ENCODE measurements at places on chromosomes 1 and 21.

GRCh38 chr1:212217633-212218032 lies 67.6 kb upstream of the PPP2R5A start:
- no peak for DNase-seq

DNA sequence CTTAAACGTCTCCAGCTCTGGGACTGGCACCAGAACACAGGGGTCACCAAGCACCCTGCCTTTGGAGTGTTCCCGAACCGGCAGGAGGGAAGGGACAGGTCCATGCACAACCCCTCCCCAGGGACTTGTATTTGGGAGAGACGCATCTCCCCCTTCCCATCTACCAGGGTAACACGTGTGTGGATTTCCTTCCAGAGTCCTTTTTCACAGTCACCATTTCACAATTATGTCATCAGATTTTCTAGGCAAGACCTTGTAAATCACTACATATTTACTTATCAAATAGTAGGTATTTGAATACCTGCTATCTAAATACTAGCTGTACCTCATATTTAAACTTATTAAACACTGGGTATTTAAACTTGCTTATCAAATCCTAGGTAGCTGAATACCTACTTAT lies 57.4 kb upstream of the AJAP1 start:
- DNase-seq, result no peak

DNA sequence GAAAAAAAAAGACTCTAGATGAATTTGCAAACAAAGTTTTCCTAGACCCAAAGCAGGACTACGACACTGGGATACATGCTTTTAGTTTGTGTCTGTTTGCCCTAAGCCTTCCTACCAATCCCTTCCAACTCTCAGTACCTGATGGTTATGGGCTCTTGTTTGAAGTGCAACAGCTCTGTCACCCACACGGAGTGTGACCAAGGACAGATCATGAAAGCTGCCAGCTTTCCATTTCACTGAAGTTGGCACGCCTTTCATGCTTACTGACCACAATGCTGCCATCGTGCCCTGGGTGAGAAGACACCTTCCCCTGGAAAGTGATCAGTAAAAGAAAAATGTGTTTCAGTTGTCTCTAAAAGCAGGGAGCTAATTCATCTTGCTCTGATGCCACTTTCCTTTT lies 312.5 kb upstream of the PTBP2 start:
- no peak for DNase-seq

DNA sequence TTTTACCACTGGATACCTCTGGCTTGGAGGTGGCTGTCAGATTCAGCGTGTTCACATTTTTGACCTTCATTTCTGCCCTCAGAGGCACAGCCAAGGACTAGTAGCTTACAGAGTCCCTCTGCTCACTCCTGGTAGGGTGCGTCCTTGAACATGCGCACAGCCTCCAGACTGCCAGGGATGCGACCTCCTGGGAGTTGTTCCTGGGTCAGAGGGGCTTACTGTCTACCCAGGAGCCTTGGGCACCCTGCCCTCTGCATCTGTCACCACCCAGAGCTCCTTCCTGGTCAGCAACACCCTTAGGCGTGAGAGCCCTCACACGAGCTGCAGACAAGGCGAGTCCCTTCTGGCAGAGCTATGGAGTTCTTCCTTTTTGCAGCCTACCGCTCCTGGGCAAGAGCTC lies 1.7 kb downstream of the SLX9 start:
- no peak for DNase-seq

- no peak for DNase-seq
Measured at GRCh38 chr1:234476172-234476571, 2.8 kb downstream of the TARBP1 start.

- DNase-seq, result no peak
Measured at GRCh38 chr1:50735443-50735842, 224.6 kb downstream of the FAF1 start.

DNA sequence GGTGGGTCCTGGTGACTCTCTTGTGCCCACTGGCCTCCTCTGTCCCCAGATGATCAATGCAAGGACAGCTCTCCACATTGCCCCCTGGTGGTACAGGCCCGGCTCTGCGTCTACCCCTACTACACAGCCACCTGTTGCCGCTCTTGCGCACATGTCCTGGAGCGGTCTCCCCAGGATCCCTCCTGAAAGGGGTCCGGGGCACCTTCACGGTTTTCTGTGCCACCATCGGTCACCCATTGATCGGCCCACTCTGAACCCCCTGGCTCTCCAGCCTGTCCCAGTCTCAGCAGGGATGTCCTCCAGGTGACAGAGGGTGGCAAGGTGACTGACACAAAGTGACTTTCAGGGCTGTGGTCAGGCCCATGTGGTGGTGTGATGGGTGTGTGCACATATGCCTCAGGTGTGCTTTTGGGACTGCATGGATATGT lies 10.8 kb downstream of the ADAMTSL4 start:
- peak; percentile 63 for DNase-seq

DNA sequence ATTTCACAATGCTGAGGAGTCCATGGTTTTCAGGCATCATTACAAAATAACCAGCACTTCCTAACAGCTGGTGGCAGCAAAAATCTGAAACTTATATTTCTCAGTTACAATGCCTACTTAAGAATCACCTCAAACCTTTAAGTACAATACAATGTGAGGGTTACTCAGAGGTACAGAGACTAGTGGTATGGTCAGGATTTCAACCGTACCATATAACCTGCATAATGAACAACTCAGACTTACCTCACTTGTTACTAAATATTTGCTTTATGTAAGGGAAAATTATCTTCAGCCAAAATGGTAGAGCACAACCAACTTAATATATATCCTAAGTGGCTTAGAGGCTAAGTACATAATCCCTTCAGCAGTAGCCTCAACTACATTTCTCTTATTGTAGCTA lies 344.5 kb downstream of the SMYD3 start:
- DNase-seq, result no peak

- no peak for DNase-seq
Measured at GRCh38 chr1:18328803-18329202, 151.9 kb upstream of the KLHDC7A start.

GRCh38 chr1:201146626-201147390 lies 7.5 kb downstream of the TMEM9 start:
- no peak for DNase-seq

- no peak for DNase-seq
Measured at GRCh38 chr1:156226116-156226538, 13.3 kb downstream of the PMF1 start.

- no peak for DNase-seq
Measured at GRCh38 chr21:39675993-39676661, 63.4 kb downstream of the B3GALT5 start.

DNA sequence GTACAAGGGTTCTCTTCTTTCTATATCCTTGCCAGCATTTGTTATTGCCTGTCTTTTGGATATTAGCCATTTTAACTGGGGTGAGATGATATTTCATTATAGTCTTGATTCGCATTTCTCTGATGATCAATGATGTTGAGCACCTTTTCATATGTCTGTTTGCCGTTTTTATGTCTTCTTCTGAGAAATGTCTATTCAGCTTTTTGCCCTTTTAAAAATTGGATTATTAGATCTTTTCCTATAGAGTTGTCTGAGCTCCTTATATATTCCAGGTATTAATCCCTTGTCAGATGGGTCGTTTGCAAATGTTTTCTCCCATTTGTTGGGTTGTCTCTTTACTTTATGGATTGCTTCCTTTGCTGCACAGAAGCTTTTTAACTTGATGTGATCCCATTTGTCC lies 19.4 kb upstream of the MRPS14 start:
- DNase-seq, result no peak

- no peak for DNase-seq
Measured at GRCh38 chr1:153202006-153202405, 1.2 kb upstream of the LELP1 start.

DNA sequence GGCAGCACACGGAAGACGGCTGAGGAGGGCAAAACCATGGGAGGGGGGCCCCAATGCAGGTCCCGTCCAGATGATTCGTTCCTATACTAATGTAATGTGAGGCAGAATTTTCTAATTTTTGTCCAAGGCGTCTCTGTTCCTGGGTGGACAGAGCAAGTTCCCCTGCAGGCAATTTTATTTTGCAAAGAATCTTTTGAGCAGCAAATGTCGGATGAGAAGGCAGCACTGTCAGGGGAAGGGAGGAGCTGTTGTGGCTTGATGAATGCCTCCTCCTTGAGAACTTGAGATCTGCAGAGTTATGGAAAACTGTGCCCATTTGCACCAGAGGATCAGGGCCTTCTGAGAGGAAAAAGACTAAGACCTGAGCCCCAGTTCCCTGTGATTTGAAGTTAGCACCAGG lies 17.3 kb downstream of the SLC1A7 start:
- DNase-seq, result no peak

GRCh38 chr1:165564561-165564960 lies 20.8 kb downstream of the LRRC52 start:
- DNase-seq, result no peak

- DNase-seq, result peak; percentile 40
Measured at GRCh38 chr1:52842643-52843310, at the start of gene ZYG11A. ZYG11A (plus strand) TSS chr1:52842760; CDS start chr1:52842884, 124 bp downstream.

DNA sequence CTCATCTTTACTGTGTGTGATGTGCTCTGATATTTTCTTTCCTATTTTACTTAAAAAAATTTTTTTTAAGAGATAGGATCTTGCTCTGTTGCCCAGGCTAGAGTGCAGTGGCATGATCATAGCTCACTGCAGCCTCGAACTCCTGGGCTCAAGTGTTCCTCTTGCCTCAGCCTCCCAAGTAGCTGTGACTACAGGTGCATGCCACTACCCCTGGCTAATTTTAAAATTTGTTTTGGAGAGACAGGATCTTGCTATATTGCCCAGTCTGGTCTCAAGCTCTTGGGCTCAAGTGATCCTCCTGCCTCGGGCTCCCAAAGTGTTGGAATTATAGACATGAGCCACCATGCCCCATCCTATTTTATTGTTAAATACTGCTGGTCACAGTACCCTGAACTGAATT lies 67.4 kb downstream of the FOXD2 start:
- DNase-seq, result no peak

DNA sequence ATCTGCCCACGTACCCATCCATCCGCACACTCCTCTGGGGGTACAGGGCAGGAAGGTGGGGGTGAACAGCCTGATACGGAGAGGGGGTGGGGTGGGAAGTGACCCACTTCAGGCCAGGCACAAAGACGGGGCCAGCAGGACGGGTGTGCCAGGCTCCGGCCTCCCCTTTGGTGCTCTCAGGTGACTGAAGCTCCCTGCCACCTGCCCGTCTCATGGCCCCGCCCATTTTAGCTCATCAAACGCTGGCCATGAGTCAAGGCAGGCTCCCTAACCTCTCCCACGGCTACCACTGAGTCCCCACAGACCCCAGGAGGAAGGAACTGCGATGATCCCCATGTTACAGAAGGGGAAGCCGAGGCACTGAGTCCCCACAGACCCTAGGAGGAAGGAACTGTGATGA lies 109.6 kb downstream of the CRYAA start:
- no peak for DNase-seq

DNA sequence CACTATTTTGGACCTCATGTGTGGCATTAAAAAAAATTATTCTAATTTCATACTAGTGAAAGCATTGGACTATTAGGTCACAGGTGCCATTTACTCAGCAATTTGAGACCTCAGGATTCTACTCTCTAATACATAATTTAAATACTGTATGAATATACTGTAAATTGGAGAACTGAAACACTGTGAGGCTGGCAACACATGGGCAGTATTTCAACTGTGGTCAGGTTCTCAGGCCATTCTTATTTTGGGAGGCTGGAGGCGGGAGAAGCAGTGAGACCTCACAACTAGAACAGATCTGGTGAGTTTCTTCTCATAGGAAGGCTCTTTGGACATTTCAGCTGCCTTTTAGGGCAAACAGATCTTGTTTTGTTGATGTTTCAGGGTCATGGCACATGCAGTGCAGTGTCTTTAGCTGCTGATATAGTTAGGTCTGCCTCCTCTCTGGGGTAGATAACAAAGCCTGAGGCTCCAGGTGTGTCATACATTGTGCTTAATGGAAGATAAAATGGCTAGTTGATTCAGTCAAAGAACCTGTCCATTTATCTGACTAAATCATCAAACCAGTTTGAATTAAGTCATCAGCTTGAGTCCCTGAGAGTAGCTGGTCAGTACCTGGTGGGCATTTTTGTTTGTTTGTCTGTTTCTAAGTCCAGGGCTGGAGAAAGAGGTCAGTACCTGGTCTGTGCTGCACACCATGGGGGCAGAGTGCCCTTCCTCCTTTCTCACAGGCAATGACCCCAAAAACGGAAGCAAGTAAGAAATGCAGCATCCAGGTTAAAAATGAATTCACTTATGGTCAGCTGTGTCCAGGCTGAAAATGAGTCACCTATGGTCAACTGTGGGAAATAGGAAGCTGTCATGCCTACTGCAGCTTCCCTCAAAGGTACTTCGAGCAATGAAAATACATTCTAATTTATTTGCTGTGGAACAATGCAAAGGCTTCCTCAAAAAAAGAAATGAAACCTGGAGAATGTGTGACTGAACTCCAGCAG lies 216.2 kb downstream of the SDCCAG8 start:
- DNase-seq, result no peak

DNA sequence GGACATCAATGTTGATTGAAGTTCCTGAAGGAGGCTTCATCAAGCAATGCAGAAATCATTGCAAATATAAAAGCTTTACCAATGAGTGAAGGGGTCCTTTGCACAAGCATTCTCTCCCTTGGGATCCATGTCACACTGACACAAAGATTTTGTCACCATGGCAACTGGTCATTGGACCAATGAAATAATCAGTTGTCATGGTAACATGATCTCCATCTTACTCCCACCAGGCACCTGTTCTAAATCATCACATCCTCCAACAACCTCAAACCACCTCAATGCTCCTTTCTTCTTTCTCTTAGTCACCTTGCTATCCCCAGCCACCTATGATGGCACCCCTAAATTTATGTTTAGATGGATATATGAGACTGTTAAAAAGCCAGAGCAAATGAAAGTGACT lies 13.5 kb upstream of the FOXJ3 start:
- DNase-seq, result no peak

- DNase-seq, result peak; percentile 60
Measured at GRCh38 chr1:155989242-155990004, 11.1 kb upstream of the ARHGEF2 start.

GRCh38 chr1:161330346-161330745 lies 16.2 kb downstream of the SDHC start:
- no peak for DNase-seq

DNA sequence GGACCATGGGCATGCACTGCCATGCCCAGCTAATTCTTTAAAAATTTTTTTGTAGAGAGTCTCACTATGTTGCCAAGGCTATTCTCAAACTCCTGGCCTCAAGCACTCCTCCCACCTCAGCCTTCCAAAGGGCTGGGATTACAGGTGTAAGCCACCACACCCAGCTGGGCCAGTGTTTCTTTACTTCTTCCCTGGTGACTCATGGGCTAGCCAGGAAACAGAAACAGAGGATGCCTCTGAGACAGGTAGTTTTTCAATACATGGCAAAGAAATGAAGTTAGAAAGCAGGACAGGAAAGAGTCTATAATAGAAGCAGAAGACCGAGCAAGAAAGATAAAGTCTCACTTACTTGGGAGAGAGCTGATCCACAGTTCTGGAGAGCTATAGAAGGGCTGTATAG lies 7.6 kb upstream of the C1orf74 start:
- no peak for DNase-seq

- DNase-seq, result no peak
Measured at GRCh38 chr1:235275223-235275622, 52.8 kb downstream of the ARID4B start.

- DNase-seq, result no peak
Measured at GRCh38 chr1:184301227-184301626, 85.6 kb upstream of the C1orf21 start.

- DNase-seq, result no peak
Measured at GRCh38 chr1:15959424-15959823, 16.5 kb downstream of the ZBTB17 start.

GRCh38 chr1:176119549-176119948 lies 87.5 kb downstream of the COP1 start:
- DNase-seq, result no peak

GRCh38 chr1:89607156-89607555 lies 25.8 kb upstream of the LRRC8C start:
- DNase-seq, result no peak

GRCh38 chr1:209199822-209200221 lies 383.7 kb upstream of the CAMK1G start:
- DNase-seq, result no peak

All from stimulated activated CD4-positive, alpha-beta T cell treated with anti-CD3 and anti-CD28 coated beads, TNF-alpha, amount 100 ng/mL, for 48 hours (primary cell).